Left lung (tissue), 14 donors: ENCODE measurements at places on chromosomes 2 and 18. TPM values are rescaled to one million over a fixed set of nuclear protein-coding genes. Genes with fewer than 3 reads are reported as not detected.

HK2 gene
- polyA plus RNA-seq, result 4.9 TPM

ABCG8 gene
- 0.81 TPM for polyA plus RNA-seq

LYPD6 gene
- polyA plus RNA-seq, result 14.0 TPM

MYO3B gene
- 2.6 TPM for polyA plus RNA-seq

UGT1A10 gene
- not detected for polyA plus RNA-seq

FAM136A gene
- 49.1 TPM for polyA plus RNA-seq

DNA sequence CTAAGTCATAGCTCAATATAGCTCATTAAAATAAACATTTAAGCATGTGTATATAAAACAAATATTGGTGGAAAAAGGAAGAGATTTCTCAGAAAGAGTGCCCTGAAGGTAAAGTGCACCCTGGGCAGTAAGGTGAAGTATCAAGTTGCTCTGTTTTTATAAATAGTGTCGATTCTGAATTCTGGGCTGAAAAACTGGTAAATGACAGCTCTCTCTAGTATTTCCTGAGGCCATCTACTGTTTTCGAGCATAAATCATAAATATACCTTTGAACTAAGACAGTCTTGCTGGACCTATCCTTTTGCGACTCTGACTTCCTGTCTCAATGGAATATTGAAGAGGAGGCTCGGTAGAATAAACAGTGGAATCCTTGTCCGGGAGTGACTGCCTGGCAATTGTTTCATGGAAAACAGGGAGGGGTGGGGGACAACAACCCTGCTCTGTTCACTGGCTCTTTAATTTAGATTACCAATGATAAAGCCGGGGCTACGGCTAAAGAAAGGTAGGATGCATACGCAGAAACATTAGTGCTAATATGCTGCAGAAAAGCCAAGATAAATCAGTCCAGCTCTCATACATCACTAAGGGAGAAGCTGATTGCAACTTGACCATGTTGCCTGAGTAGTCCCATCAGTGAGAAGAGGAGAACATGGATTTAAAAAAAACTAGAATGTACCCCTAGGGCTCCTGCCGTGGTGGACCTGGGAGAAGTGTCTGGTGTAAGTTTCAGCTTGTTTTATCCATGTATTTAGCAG is 124.1 kb downstream of the RAPGEF4 start:
- no peak for DNase-seq

DNA sequence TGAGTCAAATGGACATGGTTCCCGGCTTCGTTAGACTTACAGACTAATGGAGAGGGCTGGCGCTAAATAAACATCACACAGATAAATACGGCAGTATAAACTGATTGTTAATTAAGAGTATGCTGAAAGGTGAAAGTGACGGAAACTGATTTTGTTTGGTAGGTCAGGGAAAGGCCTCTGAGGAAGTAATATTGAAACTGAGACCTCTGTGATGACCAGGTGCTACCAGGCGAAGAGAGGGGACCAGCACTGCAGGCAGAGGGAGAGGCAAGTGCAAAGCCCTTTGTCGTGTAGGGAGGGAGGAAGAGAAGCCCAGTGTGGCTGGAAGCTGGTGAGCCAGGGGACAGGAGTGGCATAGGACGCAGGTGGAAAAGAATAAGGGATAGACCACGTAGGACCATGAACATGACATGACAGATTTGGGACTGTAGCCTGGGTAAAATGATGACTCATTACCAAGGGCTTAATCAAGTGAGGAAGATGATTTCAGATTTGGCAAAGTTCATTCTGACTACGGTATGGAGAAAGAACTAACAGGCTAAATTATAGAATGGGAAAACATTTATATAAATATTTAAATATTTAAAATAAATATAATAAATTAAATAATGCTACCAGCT is 433.1 kb downstream of the NCKAP5 start:
- no peak for DNase-seq

DNA sequence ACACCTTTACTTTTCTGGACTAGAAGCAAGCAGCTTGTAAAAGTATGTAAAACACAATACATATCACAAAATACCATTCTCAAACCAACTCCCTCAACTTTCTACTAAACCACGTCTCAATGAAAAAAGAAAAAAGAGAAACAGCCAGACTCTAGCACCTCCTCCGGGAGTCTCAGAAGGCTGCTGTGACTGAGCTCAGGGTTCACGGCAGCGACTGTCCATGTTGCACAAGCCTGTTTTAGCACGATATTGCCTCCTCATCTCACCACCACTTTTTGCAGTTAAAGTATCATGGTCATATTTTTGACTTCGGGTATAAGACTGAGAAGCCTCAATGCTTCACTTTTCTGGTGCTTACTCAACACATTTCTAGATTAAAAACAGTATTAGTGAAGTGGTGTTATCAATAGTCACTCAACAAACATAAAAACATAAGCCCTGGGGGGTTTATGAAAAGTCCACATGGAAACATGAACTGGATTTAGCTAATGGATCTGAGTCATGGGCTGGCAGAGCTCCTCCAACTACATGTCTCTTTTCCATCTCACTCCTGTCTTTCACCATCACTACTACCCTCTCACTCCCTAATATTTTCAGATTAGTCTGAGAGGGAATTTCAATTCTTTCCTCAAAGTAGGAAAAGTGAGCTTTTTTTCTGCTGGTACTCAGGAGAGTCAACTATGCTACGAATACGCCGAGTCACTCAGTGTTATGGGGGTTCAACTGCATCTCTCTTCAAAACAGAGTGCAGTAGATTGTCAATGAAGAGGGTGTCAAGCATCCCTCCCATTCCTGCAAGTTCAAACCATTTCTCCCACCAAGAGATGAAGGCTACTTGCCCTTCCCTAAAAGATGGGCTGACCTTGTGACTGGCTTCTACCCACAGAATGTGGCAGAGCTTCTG is 113.7 kb downstream of the OSR1 start:
- no peak for DNase-seq

DNA sequence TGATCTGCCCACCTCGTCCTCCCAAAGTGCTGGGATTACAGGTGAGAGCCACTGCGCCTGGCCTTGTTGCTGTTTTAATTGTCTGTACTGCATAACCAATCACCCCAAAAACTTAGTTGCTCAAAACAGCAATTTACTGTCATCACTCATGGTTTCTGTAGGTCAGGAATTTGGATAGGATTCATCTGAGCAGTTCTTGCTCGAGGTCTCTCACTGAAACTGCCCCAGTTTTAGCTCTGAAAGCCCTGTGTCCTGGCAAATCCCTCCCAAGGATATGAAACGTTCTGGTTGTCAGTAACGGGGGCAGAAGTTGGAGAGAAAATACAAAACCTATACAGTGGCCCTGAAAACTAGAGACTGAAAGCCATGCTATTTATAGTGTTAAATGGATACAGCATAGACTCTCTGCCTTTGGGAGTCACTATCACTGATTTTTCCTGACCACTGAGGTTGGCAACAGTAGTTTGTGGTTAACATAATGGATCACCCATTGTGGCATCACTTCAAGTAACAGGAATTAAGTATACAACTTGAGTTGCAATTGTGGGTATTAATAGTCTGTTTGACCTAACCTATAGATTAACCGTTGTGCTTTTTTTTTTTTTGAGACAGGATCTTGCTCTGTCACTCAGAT is 27.2 kb upstream of the ERICH2 start:
- no peak for DNase-seq

DNA sequence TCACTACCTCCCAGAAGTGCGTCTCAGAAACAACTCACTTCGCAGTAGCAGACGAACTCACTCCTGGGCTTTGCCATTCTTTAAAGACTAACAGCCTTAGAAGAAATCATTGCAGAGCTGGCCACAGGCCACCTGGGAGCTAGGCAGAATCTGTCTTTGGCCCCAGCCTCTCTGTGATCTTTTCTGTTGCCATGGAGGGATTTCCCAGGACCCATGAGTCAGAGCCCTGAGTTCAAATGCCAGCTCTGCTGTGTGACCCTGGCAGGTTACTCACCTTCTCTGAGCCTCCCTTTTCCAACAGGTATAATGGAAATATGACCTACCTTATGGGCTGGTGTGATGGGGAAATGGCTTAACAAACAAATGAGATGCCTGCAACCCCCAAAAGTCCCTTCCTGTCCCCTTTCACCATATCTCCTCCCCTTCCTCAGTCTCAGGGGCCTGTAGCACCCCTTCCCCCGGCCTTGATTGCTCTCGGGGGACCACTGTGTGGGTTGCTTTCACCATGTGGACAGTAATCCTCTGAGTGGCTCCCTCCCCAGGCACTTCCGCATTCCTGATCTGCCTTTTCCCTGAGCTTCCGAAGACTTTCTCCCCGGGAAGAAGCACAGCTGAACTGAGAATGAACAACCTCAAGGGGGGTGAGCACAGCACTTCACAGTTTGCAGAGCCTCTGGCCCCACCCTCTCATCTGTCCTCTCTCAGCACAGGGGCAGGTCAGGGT is 34.0 kb upstream of the SLC66A3 start:
- DNase-seq, result no peak

DNA sequence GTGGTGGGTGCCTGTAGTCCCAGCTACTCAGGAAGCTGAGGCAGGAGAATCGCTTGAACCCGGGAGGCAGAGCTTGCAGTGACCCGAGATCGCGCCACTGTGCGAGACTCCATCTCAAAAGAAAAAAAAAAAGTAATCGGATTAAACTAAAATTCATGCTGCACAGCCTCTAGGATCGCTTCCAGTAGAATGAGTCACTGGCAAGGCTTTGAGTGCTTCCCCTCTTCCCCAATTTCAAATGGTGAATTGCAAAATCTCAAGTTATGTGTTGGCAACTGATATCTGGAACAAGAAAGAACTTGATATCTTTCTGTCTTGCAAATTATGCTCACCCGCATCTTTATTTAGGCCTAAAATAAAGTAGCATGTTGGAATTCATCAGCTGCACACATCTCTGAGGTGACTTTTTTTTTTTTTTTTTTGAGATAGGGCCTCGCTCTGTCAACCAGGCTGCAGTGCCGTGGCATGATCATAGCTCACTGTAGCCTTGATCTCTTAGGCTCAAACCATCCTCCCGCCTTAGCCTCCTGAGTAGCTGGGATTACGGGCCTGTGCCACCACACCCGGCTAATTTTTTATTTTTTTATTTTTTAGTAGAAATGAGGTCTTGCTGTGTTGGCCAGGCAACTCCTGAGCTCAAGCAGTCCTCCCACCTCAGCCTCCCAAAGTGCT is 12.7 kb downstream of the TTC39C start:
- DNase-seq, result peak; percentile 60
